ENCODE measurements at places on chromosomes 2 and 18. TPM values are rescaled to one million over a fixed set of nuclear protein-coding genes. Genes with fewer than 3 reads are reported as not detected.

- no peak for DNase-seq
- peak overlapping the region; percentile 94 for H3K4me3 ChIP-seq
- peak overlapping the region; percentile 100 for H3K27ac ChIP-seq
- H3K4me1 ChIP-seq, result no peaks in the 10 kb centered on the region
- peaks cover 24% of the 10 kb centered on the region for H3K36me3 ChIP-seq
Measured at GRCh38 chr2:24971286-24971535, 544 bp downstream of the DNAJC27 start.

DNA sequence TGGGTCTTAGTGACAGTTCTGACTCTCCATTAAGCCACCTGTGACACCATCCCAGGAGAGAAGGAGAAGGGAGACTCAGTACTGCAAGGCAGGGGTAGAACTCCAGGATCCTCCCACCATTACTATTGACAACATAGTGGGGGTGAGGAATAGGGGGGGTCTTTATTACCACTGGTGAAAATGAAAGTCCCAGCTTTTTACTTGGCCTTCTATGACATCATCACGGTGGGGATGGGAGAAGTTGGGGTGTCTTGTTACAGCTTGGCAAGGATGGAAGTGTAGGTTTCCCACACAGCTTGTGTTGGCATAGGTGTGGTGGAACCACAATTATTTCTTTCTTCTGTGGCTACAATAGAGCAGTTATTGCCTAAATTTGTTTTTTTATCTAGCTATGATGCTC is 203.9 kb upstream of the DTNA start:
- no peaks in the 10 kb centered on the region for H3K27me3 ChIP-seq
- H3K36me3 ChIP-seq, result no peaks in the 10 kb centered on the region
- no peak overlapping the region for H3K4me3 ChIP-seq
- no peak overlapping the region for H3K27ac ChIP-seq

MYCN gene
- not detected for total RNA-seq

C2orf72 gene
- total RNA-seq, result not detected

REG3G gene
- total RNA-seq, result not detected

TMEM37 gene
- total RNA-seq, result 0.17 TPM

UGT1A10 gene
- total RNA-seq, result not detected

GRCh38 chr2:173773076-173773475 is 192.1 kb downstream of the SP3 start:
- peak; percentile 30 for DNase-seq
- H3K27ac ChIP-seq, result no peak overlapping the region
- no peaks in the 10 kb centered on the region for H3K27me3 ChIP-seq

GRCh38 chr2:37766106-37766505 is 94.7 kb upstream of the CDC42EP3 start:
- H3K36me3 ChIP-seq, result peaks cover 6% of the 10 kb centered on the region
- peaks cover 34% of the 10 kb centered on the region for H3K4me1 ChIP-seq
- H3K27ac ChIP-seq, result peak overlapping the region; percentile 19
- no peaks in the 10 kb centered on the region for H3K27me3 ChIP-seq

- H3K36me3 ChIP-seq, result no peaks in the 10 kb centered on the region
- no peak overlapping the region for H3K27ac ChIP-seq
- no peaks in the 10 kb centered on the region for H3K4me1 ChIP-seq
- no peak for DNase-seq
Measured at GRCh38 chr2:154974041-154974440, 275.5 kb downstream of the KCNJ3 start.

DNA sequence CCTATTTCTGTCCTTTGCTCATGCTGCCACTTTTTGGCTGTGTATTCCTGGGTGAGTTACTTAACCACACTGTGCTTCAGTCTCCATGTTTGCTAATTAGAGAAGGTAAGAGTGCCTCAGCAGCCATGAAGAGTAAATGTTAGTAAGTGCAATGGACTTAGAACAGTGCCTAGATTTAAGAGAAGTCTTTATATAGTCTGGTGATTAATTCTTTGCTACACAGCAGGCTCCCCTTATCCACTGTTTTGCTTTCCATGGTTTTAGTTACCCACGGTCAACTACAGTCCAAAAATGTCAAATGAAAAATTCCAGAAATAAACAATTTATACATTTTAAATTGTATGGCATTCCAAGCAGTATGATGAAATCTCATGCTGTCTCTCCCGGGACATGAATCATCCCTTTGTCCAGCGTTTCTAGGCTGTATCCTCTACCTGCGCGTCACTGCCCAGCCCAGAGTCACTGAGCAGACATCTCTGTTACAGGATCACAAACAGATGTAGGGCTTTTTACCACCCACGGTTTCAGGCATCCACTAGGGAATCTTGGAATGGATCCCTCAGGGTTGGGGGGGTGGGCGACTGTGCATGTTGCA is 91.0 kb downstream of the CTIF start:
- peak overlapping the region; percentile 68 for H3K27ac ChIP-seq
- H3K4me1 ChIP-seq, result peaks cover 28% of the 10 kb centered on the region
- no peaks in the 10 kb centered on the region for H3K27me3 ChIP-seq
- H3K4me3 ChIP-seq, result no peak overlapping the region
- peaks cover 8% of the 10 kb centered on the region for H3K36me3 ChIP-seq

DNA sequence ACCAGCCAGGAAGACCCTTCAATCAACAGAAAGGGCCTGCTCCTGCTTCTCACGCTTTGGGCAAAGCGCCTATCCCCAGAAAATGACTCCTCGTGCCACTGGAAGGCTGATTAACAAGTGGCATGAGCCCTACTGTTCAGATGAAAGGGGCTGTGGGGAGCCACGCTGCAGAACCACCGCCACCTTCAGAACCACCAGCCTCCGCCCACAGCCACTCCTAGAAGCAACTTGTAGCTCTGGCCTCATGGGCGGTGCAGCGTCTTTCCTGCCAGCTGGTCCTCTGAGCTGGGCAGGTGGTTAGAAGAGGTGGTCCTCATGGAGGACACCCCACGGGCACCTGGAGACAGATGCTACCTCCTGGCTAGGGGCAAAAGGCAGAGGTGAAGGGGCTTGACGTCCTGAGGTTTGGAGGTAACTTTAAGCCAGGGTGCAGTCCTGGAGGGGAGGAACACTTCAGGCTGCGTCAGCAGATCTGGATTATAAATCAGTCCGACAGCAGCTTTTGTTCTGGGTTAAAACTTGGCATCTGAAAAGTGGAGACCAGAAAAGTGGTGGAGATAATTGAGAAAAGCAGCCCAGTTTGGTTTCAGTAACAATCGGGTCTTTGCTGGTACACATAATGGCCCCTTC is 861 bp upstream of the SEMA4C start:
- no peak for DNase-seq
- H3K27me3 ChIP-seq, result no peaks in the 10 kb centered on the region
- H3K27ac ChIP-seq, result no peak overlapping the region

SULT1C4 gene
- not detected for total RNA-seq

GRCh38 chr2:56267415-56267788 is 83.6 kb downstream of the CCDC85A start:
- no peaks in the 10 kb centered on the region for H3K36me3 ChIP-seq
- H3K4me1 ChIP-seq, result peaks cover 16% of the 10 kb centered on the region
- DNase-seq, result no peak

GRCh38 chr2:118667348-118667747 is 180.1 kb downstream of the EN1 start:
- no peak overlapping the region for H3K27ac ChIP-seq
- no peaks in the 10 kb centered on the region for H3K36me3 ChIP-seq
- no peaks in the 10 kb centered on the region for H3K27me3 ChIP-seq
- no peak for DNase-seq
